ENCODE measurements at places on chromosomes 7 and 10.

GRCh38 chr10:83229991-83230390 is 909.3 kb upstream of the GHITM start:
- no peak for DNase-seq

GRCh38 chr10:67492317-67493019 is 203.5 kb downstream of the CTNNA3 start:
- no peak for DNase-seq

DNA sequence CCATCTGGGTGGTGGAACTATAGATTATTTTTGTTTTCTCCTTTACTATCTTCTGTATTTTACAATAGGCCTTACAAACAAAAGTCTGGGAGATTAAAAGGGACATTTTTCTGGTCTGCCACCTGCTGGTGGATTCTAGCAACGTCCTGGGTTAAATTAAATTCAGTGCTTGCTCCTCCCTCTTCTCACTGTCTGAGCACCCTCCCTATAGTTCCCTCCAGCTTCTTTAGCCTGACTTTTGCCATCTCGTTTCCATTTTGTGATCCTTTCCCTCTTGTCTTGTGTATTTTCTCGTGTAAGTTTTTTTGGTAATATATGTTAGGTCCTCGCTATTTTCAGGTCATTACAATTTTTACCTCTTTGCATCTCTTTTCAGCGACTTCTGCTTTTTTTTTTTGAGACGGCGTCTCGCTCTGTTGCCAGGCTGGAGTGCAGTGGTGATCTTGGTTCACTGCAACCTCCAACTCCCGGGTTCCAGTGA is 16.1 kb downstream of the ANKRD16 start:
- DNase-seq = peak; percentile 74

DNA sequence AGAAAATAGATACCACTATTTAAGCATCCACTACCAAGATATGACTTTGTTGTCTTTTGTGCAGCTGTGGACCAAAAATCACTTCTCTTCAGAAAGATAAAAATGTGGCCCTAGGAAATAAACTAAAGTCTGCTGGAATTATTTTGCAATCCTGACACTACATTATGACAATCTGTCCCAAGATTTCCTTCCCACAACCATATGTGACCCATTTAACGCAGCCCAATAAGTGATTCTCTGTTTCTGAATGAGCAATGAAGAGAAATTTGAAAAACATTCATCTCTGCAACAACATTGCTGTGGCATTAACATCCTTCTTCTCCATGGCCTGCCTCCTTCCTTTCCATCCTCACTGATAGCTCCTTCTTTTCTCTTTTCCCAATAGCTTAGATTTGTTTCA is 212.0 kb downstream of the TSPAN12 start:
- no peak for DNase-seq

GRCh38 chr10:53737132-53737531 is 964.5 kb upstream of the MBL2 start:
- no peak for DNase-seq
